Breast epithelium (tissue), 4 donors: ENCODE measurements at places on chromosomes 4 and X. TPM values are rescaled to one million over a fixed set of nuclear protein-coding genes. Genes with fewer than 3 reads are reported as not detected.

DNA sequence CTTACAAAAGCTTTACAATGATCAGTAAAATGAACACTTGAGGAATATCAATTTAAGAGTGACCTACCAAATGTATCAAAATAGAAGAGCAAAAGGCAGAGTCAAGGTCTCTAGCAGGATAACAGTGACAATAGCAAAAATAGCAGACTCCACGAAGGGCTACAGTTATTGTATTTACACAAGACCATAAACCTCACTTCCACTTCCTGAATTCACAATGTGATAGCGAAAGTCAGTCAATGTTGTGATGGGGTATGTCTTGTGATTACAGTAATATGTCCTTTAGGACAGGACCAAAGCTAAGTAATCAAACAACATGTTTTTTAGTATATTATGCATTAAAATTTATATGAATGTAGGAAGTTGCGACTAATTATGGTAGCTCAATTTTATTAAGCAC lies 139.6 kb downstream of the IQCM start:
- no peaks in the 10 kb centered on the region for H3K36me3 ChIP-seq
- no peaks in the 10 kb centered on the region for H3K4me1 ChIP-seq
- H3K27ac ChIP-seq, result no peak overlapping the region
- H3K4me3 ChIP-seq, result no peak overlapping the region
- no peaks in the 10 kb centered on the region for H3K27me3 ChIP-seq

- DNase-seq, result no peak
- H3K4me3 ChIP-seq, result no peak overlapping the region
- H3K4me1 ChIP-seq, result no peaks in the 10 kb centered on the region
- H3K27ac ChIP-seq, result no peak overlapping the region
- no peaks in the 10 kb centered on the region for H3K27me3 ChIP-seq
These were observed 161.3 kb downstream of the ATP10D start for GRCh38 chr4:47646372-47646771.

GRCh38 chrX:53194308-53194707 lies 30.7 kb downstream of the KDM5C start:
- peaks cover 56% of the 10 kb centered on the region for H3K36me3 ChIP-seq
- no peak overlapping the region for H3K4me3 ChIP-seq
- H3K4me1 ChIP-seq, result no peaks in the 10 kb centered on the region
- no peak overlapping the region for H3K27ac ChIP-seq

The POU3F4 gene
- total RNA-seq, result not detected

- DNase-seq, result peak; percentile 60
- H3K27ac ChIP-seq, result no peak overlapping the region
- no peaks in the 10 kb centered on the region for H3K36me3 ChIP-seq
- H3K27me3 ChIP-seq, result peaks cover 33% of the 10 kb centered on the region
- no peak overlapping the region for H3K4me3 ChIP-seq
These were observed 34.4 kb upstream of the CDKL5 start for GRCh38 chrX:18390941-18391538.

The KLHL13 gene
- 20.2 TPM for total RNA-seq

The NCAPG gene
- 0.96 TPM for total RNA-seq

DNA sequence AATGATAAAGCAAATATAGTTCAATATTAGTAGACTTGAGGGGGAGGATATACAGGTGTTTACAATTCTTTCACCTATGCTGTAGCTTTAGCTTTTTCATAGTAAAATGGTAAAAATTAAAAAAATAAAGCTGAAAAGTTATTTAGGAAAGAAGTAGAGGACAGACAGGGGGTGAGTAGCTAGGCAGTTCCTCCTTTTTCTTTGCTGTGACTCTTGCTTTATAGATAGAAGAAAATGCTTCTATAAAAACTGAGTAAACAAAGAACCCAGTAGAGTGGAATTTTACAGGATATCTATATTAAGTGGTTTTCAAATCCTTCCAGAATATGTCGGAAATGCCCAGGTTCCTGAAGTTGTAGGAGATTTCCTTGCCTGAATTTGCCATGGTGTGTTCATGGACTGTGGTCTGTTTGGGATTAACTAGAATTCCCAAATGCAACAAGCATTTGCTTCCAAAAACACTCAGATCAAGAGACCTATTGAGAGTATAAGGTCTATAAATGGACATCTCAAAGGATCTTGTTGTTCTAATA lies 74.9 kb downstream of the KDR start:
- no peaks in the 10 kb centered on the region for H3K4me1 ChIP-seq
- H3K27ac ChIP-seq, result no peak overlapping the region
- no peak overlapping the region for H3K4me3 ChIP-seq
- H3K27me3 ChIP-seq, result no peaks in the 10 kb centered on the region

The USP17L12 gene
- total RNA-seq, result not detected

- no peaks in the 10 kb centered on the region for H3K4me1 ChIP-seq
- H3K36me3 ChIP-seq, result no peaks in the 10 kb centered on the region
- no peak overlapping the region for H3K4me3 ChIP-seq
- no peak overlapping the region for H3K27ac ChIP-seq
- DNase-seq, result no peak
These were observed 4.6 kb upstream of the SOWAHD start for GRCh38 chrX:119753639-119754257.

The P2RY4 gene
- 1.3 TPM for total RNA-seq

DNA sequence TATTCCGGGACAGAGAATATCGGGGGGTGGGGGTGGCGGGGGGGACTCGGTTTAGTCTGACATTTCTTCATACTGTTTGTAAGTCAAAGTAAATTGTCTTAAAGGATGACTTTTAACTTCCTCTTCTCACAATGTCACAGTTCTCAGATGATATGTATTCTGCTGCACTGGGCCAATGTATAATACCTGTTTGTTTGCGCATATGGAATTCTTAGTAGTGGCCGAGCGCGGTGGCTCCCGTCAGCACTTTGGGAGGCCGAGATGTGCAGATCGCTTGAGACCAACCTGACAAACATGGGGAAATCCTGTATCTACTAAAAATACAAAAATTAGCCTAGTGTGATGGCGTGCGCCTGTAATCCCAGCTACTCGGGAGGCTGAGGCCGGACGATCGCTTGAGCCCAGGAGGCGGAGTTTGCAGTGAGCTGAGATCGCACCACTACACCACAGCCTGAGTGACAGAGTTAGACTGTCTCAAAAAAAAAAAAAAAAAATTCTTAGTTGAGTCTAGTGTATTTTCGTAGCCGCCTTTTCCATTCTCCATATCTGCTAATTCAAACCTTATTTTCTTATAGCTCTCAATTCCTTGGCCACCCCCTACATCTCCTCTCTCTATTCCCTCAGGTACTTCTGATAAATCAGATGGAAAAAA lies 851 bp downstream of the POLR2B start:
- H3K27me3 ChIP-seq, result no peaks in the 10 kb centered on the region
- no peaks in the 10 kb centered on the region for H3K4me1 ChIP-seq
- DNase-seq, result no peak
- H3K4me3 ChIP-seq, result peak overlapping the region; percentile 95
- peak overlapping the region; percentile 91 for H3K27ac ChIP-seq
- no peaks in the 10 kb centered on the region for H3K36me3 ChIP-seq

The SERTM2 gene
- not detected for total RNA-seq

GRCh38 chrX:119607018-119607389 lies 780 bp upstream of the NKRF start:
- no peak for DNase-seq
- H3K27ac ChIP-seq, result peak overlapping the region; percentile 90
- peaks cover 11% of the 10 kb centered on the region for H3K27me3 ChIP-seq
- no peaks in the 10 kb centered on the region for H3K4me1 ChIP-seq
- H3K36me3 ChIP-seq, result no peaks in the 10 kb centered on the region

- no peak overlapping the region for H3K4me3 ChIP-seq
- no peaks in the 10 kb centered on the region for H3K4me1 ChIP-seq
- H3K27me3 ChIP-seq, result no peaks in the 10 kb centered on the region
- H3K36me3 ChIP-seq, result no peaks in the 10 kb centered on the region
- no peak overlapping the region for H3K27ac ChIP-seq
These were observed 683.5 kb upstream of the GRIA3 start for GRCh38 chrX:122500556-122500955.

The SASH3 gene
- total RNA-seq, result 10.0 TPM

DNA sequence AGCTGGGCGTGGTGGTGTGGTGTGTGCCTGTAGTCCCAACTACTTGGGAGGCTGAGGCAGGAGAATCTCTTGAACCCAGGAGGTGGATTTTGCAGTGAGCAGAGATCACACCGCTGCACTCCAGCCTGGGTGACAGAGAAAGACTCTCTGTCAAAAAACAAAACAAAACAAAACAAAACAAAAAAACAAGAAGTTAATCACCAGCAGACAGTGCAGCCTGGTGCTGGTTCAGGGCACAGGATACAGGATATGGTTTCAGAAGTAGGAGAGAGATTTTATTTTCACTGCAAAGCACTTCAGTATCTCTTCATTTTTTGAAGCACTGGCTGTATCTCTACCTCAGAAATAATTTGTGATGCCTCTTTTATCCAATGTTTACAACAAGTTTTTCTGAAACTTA lies 1222.9 kb upstream of the PRKX start:
- no peak overlapping the region for H3K4me3 ChIP-seq

DNA sequence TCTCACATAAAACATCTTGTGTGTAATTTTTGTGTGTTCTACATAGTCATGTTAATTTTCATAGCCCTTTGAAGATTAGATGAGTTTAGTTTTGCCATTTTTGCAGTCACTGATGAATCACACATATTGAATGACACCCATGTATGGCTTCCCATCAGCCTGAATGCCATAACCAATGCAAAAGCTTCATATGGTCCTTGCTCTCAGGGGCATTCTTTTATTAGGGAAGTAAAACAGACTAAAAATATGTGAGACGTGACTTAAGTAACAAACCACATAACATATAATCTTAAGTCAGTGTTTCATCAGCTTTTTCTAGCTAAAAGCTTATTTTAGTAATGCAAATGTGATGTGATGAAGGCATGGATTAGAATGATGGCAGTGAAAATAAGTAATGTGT lies 8.2 kb downstream of the SLC25A4 start:
- no peak overlapping the region for H3K4me3 ChIP-seq
- no peaks in the 10 kb centered on the region for H3K27me3 ChIP-seq
- H3K4me1 ChIP-seq, result no peaks in the 10 kb centered on the region
- H3K36me3 ChIP-seq, result no peaks in the 10 kb centered on the region

DNA sequence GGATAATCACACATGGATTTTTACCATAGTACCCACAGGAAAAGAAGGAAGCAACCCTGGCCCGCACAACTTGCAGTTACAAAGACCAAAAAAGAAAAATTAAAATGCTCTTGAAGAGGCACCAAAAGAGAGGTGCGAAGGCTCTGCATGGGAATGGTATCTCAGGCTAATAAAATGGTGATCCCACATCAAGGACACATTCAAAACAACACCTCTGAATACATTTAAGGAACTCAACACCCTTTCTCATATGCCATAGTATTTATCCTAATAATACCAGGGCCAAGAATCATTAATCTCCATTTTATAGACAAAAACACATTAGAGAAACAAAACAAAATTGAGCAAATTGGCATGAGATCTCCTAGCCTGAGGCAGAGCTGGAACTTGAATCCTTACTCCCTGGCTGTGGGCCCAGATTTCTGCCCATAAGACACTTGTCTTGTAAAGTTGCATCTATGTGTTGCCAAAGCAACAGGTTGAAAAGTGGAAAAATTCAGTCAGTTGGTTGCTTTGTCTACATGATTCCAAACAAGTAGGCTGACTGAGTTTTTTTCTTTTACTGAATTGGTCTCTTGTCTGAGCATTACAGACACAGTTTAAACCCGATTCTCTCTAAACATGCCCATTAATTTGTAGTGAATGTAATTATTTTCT lies 33.5 kb downstream of the GUCY2F start:
- H3K4me3 ChIP-seq, result no peak overlapping the region

The FAM199X gene
- total RNA-seq, result 24.9 TPM

DNA sequence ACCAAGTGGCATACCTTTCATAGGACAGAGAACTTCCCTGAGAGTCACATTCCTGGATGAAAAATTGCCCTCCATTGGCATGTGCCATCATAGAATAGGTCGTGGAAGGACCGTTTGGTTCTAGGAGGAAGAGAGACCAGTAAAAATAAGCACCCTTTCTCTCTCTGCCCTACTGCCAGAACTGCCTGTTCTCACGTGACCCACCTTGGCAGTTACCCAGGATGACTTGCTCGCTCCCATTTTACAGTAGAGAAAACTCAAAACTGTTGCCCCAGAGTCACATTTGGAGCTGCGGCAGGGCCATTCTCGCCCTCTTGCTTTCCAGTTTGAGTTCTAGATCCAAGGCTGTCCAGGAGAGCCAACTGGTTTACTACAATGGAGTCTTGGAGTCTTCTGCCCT lies 1.1 kb upstream of the NLGN3 start:
- H3K36me3 ChIP-seq, result no peaks in the 10 kb centered on the region
- H3K27me3 ChIP-seq, result peaks cover 61% of the 10 kb centered on the region
- H3K4me3 ChIP-seq, result no peak overlapping the region

DNA sequence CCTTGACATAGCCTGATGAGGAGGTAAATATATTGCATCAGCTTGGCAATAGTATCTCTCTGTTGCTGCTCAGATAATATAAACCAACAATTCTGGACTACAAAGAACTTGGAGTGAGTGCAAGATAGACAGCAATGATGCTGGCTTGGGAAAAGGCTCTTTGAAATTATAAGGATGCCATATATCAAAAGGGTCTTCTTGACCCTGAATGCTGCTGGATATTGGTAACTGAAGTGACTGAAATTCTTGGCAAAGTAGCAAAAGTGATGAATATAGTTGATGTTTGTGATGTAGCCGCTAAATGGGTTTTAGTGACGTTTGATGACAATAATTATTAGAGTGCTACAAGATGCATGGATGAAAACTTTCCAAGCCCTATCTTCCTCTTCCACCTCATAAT lies 1391.6 kb downstream of the ADGRL3 start:
- H3K4me1 ChIP-seq, result no peaks in the 10 kb centered on the region
- H3K36me3 ChIP-seq, result no peaks in the 10 kb centered on the region
- no peak overlapping the region for H3K4me3 ChIP-seq
- DNase-seq, result no peak

DNA sequence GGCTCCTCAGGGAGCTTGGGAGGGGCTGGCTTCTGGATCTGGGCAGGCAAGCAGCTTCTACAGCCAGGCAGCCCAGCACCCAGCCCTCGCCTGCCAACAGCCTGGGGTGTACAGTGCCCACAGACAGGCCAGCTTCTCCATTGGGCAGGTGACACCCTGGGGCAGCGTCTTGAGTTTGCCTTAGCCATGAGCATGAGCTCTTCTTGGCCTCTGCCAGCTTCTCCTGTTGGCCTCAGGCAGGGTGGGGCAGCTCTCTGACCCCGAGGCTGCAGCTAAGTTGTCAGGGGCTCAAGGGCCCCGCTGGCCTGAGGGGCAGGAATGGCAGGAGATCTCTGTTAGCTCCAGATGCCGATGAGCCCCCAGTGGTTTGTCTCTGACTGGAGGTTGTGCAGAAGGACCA lies 7.8 kb upstream of the CNGA2 start:
- H3K36me3 ChIP-seq, result no peaks in the 10 kb centered on the region
- DNase-seq, result no peak
- no peak overlapping the region for H3K27ac ChIP-seq
- no peaks in the 10 kb centered on the region for H3K27me3 ChIP-seq
- H3K4me1 ChIP-seq, result no peaks in the 10 kb centered on the region
- H3K4me3 ChIP-seq, result no peak overlapping the region

GRCh38 chr4:137649711-137650450 lies 117.6 kb upstream of the PCDH18 start:
- no peaks in the 10 kb centered on the region for H3K36me3 ChIP-seq
- H3K27me3 ChIP-seq, result no peaks in the 10 kb centered on the region
- no peaks in the 10 kb centered on the region for H3K4me1 ChIP-seq
- no peak overlapping the region for H3K4me3 ChIP-seq
- DNase-seq, result no peak
- no peak overlapping the region for H3K27ac ChIP-seq

- no peak overlapping the region for H3K4me3 ChIP-seq
- no peak overlapping the region for H3K27ac ChIP-seq
- H3K36me3 ChIP-seq, result no peaks in the 10 kb centered on the region
- DNase-seq, result no peak
- H3K27me3 ChIP-seq, result no peaks in the 10 kb centered on the region
These were observed 80.1 kb downstream of the FAM184B start for GRCh38 chr4:17701138-17701839.

- no peaks in the 10 kb centered on the region for H3K27me3 ChIP-seq
These were observed 82.8 kb downstream of the NAT8L start for GRCh38 chr4:2141762-2142451.
